Muscle of leg (tissue), 16 donors: ENCODE measurements at places on chromosomes 13 and 19. TPM values are rescaled to one million over a fixed set of nuclear protein-coding genes. Genes with fewer than 3 reads are reported as not detected.

The ZNF787 gene
- total RNA-seq: 22.9 TPM

GRCh38 chr19:12778017-12778904 is 2.9 kb upstream of the HOOK2 start:
- peak overlapping the region; percentile 70 for H3K4me3 ChIP-seq
- peak; percentile 92 for DNase-seq
- peaks cover 56% of the 10 kb centered on the region for H3K4me1 ChIP-seq
- H3K36me3 ChIP-seq: peaks cover 3% of the 10 kb centered on the region
- H3K27ac ChIP-seq: peak overlapping the region; percentile 99

GRCh38 chr13:20145521-20145920 is 15.3 kb downstream of the GJA3 start:
- no peak for DNase-seq
- no peak overlapping the region for H3K27ac ChIP-seq
- no peak overlapping the region for H3K4me3 ChIP-seq
- peaks cover 13% of the 10 kb centered on the region for H3K4me1 ChIP-seq
- peaks cover 63% of the 10 kb centered on the region for H3K27me3 ChIP-seq
- no peaks in the 10 kb centered on the region for H3K36me3 ChIP-seq

- H3K4me3 ChIP-seq: peak overlapping the region; percentile 95
- peak overlapping the region; percentile 99 for H3K27ac ChIP-seq
- peaks cover 37% of the 10 kb centered on the region for H3K4me1 ChIP-seq
- H3K36me3 ChIP-seq: peaks cover 41% of the 10 kb centered on the region
- no peaks in the 10 kb centered on the region for H3K27me3 ChIP-seq
- DNase-seq: peak; percentile 74
These were observed 699 bp downstream of the PTOV1 start for GRCh38 chr19:49851456-49852259.

GRCh38 chr19:33767898-33768413 is 28.7 kb upstream of the KCTD15 start:
- no peak overlapping the region for H3K4me3 ChIP-seq
- no peaks in the 10 kb centered on the region for H3K4me1 ChIP-seq
- peak; percentile 40 for DNase-seq
- H3K27ac ChIP-seq: no peak overlapping the region

GRCh38 chr19:35400773-35401100 is 29.9 kb downstream of the GPR42 start:
- no peak for DNase-seq
- H3K27me3 ChIP-seq: no peaks in the 10 kb centered on the region
- H3K36me3 ChIP-seq: no peaks in the 10 kb centered on the region
- H3K4me3 ChIP-seq: no peak overlapping the region
- H3K27ac ChIP-seq: no peak overlapping the region

DNA sequence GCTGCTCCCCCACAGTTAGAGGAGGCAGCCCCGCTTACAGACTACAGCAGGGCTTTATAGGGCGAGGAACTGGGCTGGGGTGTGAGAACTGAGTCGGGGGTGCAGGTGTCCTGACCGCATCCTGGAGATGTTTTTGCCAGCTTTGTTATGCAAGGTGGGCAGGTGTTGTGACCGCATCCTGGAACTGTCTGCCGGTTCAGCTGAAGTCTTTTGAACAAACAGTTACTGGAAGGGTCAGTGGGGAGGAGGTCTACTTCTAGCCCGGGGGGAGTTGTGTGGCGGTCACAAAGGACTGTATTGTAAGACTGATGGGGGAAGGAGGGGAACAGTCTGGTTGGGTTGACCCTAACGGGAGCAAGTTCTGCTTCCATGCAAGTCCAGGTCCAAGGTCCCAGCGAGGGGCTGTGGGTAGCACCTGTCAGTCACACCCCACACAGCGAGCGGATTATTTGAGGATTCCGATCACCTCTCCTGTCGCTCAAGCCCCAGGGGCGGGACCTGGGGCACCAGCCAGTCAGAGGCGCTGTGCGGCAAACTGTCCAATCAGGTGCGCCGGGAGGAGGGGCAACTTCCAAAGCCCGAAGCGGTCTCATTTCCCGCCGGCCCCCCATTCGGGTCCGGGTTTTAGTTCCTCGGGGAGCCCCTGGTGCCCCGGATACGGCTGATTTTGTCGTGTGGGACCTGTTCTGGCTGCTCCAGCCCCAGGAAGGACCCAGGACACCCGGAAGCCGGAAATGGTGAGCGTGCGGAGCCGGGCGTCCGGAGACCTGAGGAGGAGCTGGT is at the start of gene ZNF101:
ZNF101 (plus strand) TSS at position 610 of the 783 bp plus-strand sequence; CDS start at position 735, 125 bp downstream.
- no peaks in the 10 kb centered on the region for H3K27me3 ChIP-seq
- peaks cover 13% of the 10 kb centered on the region for H3K4me1 ChIP-seq
- H3K4me3 ChIP-seq: peak within 1 kb of the TSS; percentile 93
- H3K27ac ChIP-seq: peak within 1 kb of the TSS; percentile 76

DNA sequence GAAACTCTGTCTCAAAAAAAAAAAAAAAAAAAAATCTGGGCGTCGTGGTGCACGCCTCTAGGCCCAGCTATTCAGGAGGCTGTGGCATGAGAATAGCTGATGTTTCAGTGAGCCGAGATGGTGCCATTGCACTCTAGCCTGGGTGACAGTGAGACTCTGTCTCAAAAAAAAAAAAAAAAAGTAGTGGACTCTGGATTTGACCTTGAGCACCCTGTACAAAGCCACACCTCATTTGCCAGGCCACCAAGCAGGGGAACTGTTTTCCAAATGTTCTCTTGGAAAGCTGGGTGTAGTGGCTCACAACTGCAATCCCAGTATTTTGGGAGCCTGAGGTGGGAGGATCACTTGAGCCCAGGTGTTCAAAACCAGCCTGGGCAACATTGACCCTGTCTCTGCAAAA is 3.8 kb upstream of the ZNF555 start:
- DNase-seq: no peak
- H3K36me3 ChIP-seq: peaks cover 37% of the 10 kb centered on the region

The ADGRE1 gene
- total RNA-seq: 0.04 TPM

- peaks cover 4% of the 10 kb centered on the region for H3K36me3 ChIP-seq
- DNase-seq: no peak
- no peak overlapping the region for H3K27ac ChIP-seq
- peaks cover 9% of the 10 kb centered on the region for H3K27me3 ChIP-seq
- H3K4me3 ChIP-seq: no peak overlapping the region
- peaks cover 55% of the 10 kb centered on the region for H3K4me1 ChIP-seq
These were observed 1.2 kb downstream of the CBARP start for GRCh38 chr19:1236576-1236975.

The ZNF548 gene
- 19.6 TPM for total RNA-seq

GRCh38 chr13:69243366-69243765 is 864.3 kb upstream of the ATXN8OS start:
- no peak overlapping the region for H3K4me3 ChIP-seq
- no peaks in the 10 kb centered on the region for H3K27me3 ChIP-seq
- H3K27ac ChIP-seq: no peak overlapping the region
- DNase-seq: no peak
- no peaks in the 10 kb centered on the region for H3K4me1 ChIP-seq
- no peaks in the 10 kb centered on the region for H3K36me3 ChIP-seq

DNA sequence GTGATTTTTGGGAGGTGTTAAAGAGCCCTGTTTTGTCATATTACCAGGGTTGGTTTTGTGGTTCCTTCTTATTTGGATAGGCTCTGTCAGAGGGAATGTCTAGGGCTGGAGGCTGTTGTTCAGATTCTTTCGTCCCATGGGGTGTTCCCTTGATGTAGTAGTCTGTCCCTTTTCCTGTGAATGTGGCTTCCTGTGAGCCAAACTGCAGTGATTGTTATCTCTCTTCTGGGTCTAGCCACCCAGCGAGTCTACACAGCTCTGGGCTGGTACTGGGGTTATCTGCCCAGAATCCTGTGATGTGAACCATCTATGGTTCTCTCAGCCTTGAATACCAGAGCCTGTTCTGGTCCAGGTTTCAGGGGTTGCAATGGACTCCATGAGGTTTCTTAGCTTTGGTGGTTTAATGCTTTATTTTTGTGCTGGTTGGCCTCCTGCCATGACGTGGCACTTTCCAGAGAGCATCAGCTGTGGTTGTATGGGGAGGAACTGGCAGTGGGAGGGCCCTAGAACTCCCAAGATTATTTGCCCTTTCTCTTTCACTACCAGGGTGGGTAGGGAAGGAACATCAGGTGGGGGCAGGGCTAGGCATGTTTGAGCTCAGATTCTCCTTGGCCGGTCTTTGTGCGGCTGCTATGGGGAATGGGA is 78.8 kb downstream of the SPRY2 start:
- H3K4me1 ChIP-seq: no peaks in the 10 kb centered on the region
- no peak for DNase-seq
- no peaks in the 10 kb centered on the region for H3K27me3 ChIP-seq
- H3K27ac ChIP-seq: no peak overlapping the region

GRCh38 chr13:110363010-110363409 is 55.9 kb downstream of the COL4A2 start:
- H3K36me3 ChIP-seq: peaks cover 28% of the 10 kb centered on the region
- no peak for DNase-seq
- peak overlapping the region; percentile 88 for H3K27ac ChIP-seq
- no peaks in the 10 kb centered on the region for H3K27me3 ChIP-seq
- H3K4me1 ChIP-seq: peaks cover 37% of the 10 kb centered on the region

The FGF21 gene
- total RNA-seq: not detected

- no peak overlapping the region for H3K4me3 ChIP-seq
- H3K4me1 ChIP-seq: peaks cover 2% of the 10 kb centered on the region
- peak overlapping the region; percentile 60 for H3K27ac ChIP-seq
These were observed 572.8 kb downstream of the PCDH9 start for GRCh38 chr13:66657165-66657881.

DNA sequence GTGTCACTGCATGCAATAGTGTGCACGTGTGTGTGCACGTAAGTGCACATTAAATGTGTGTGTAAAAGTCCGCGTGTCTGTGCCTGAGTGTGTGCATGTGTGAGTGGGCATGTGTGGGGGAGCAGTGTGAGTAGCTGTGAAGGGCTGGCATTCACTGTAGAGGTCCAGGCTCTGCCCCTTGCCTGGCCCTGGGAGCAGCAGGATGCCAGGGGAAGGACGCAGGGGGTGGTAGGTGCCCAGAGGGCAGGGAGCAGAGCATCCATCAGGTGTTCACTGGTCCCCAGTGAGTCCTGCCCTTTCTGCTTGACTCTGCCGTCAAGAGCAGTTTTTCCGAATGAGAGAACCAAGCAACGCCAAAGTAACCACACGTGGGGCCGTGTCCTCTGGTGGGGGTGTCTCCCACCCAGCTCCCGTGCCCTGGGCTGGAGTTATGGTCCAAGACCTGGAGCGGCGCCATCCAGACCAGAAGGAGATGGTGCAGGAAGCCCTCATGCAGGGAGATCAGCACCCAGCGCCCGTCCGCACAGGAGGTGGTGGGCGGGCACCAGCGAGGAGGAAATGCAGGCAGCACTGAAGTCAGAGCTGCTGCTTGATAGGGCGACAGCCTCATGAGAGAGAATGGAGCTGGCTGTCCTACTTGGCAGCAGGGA is 68.5 kb downstream of the TEX29 start:
- no peak overlapping the region for H3K4me3 ChIP-seq
- no peaks in the 10 kb centered on the region for H3K36me3 ChIP-seq
- no peak for DNase-seq
- no peaks in the 10 kb centered on the region for H3K4me1 ChIP-seq
- H3K27me3 ChIP-seq: peaks cover 7% of the 10 kb centered on the region
- H3K27ac ChIP-seq: no peak overlapping the region

The C13orf46 gene
- total RNA-seq: 0.09 TPM

GRCh38 chr19:1247748-1248138 is 640 bp upstream of the MIDN start:
- DNase-seq: peak; percentile 84
- no peaks in the 10 kb centered on the region for H3K27me3 ChIP-seq
- H3K4me1 ChIP-seq: peaks cover 70% of the 10 kb centered on the region
- H3K4me3 ChIP-seq: peak overlapping the region; percentile 77
- peak overlapping the region; percentile 99 for H3K27ac ChIP-seq

The C19orf18 gene
- 0.89 TPM for total RNA-seq

The CBARP gene
- total RNA-seq: 0.84 TPM

- H3K27me3 ChIP-seq: no peaks in the 10 kb centered on the region
- H3K4me3 ChIP-seq: no peak overlapping the region
- H3K27ac ChIP-seq: no peak overlapping the region
- DNase-seq: peak; percentile 16
- H3K4me1 ChIP-seq: no peaks in the 10 kb centered on the region
- H3K36me3 ChIP-seq: no peaks in the 10 kb centered on the region
These were observed 2074.5 kb upstream of the PCDH20 start for GRCh38 chr13:63490149-63490548.

The MRPL57 gene
- 18.2 TPM for total RNA-seq

The KIRREL2 gene
- 0.31 TPM for total RNA-seq

- H3K4me1 ChIP-seq: peaks cover 15% of the 10 kb centered on the region
- H3K4me3 ChIP-seq: no peak overlapping the region
- no peak for DNase-seq
- H3K27me3 ChIP-seq: no peaks in the 10 kb centered on the region
These were observed 14.4 kb downstream of the MICOS13 start for GRCh38 chr19:5665781-5666513.

DNA sequence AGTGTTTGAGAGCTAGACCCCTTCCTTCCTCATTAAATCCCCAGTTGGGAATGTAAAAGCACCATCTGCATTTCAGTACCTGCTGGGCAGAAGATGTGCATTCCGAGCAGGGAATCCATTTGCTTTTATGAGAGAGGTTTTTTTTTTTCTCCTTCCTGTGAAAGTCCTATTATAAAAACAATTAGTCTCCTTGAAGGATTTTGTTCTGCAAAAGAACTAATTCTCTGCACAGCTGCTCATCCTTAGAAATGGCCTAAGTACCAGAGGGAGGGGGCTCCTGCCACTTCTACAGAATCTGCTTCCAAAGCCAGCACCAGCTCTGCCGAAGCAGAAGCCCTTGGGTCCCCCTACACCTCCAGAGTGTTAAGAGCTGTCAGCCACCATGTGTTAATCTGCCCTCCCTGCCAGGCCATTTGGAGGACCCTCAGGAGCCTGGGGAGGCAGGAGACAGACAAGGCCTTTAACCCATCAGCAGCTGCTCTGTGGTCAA is 36.4 kb upstream of the SERPINE3 start:
- DNase-seq: no peak
- no peaks in the 10 kb centered on the region for H3K36me3 ChIP-seq
- H3K4me3 ChIP-seq: no peak overlapping the region
- no peak overlapping the region for H3K27ac ChIP-seq

GRCh38 chr13:54029226-54029625 is 1000.6 kb downstream of the OLFM4 start:
- H3K27me3 ChIP-seq: no peaks in the 10 kb centered on the region
- DNase-seq: no peak
- H3K4me3 ChIP-seq: no peak overlapping the region
- H3K36me3 ChIP-seq: no peaks in the 10 kb centered on the region
- no peak overlapping the region for H3K27ac ChIP-seq

GRCh38 chr13:25420161-25420560 is 48.4 kb downstream of the ATP8A2 start:
- no peaks in the 10 kb centered on the region for H3K4me1 ChIP-seq
- no peaks in the 10 kb centered on the region for H3K27me3 ChIP-seq
- no peaks in the 10 kb centered on the region for H3K36me3 ChIP-seq
- no peak overlapping the region for H3K27ac ChIP-seq

The TRPC4 gene
- 1.1 TPM for total RNA-seq

The VSTM2B gene
- 0.27 TPM for total RNA-seq

GRCh38 chr13:37138169-37138568 is 32.7 kb upstream of the CSNK1A1L start:
- no peaks in the 10 kb centered on the region for H3K27me3 ChIP-seq
- H3K36me3 ChIP-seq: no peaks in the 10 kb centered on the region
- no peak for DNase-seq
